ENCODE measurements at places on chromosomes 6 and 20.

- no peak for DNase-seq
These were observed 15.2 kb downstream of the NKX2-2 start for GRCh38 chr20:21498635-21499034.

DNA sequence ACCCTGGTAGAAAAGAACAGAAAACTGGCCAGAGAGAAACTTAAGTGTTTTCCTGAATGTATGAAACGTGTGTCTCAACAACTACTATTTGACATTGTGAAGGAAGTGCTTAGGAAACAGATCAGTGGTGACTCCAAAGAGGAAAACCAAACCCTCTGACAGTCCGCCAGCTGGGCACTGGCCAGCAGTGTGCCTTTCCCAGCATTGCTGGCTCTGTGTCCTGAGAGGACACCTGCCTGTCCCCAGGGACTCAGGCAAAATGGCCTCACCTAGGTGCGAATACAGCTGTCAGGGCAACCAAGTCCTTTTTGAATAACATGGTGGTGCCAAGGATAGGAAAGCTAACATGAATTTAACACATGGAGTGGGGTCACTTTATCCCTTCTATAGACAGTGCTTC, 72.5 kb downstream of the NDUFAF5 start:
- DNase-seq = no peak

GRCh38 chr6:52958546-52959255, 36.4 kb downstream of the GSTA4 start:
- no peak for DNase-seq

DNA sequence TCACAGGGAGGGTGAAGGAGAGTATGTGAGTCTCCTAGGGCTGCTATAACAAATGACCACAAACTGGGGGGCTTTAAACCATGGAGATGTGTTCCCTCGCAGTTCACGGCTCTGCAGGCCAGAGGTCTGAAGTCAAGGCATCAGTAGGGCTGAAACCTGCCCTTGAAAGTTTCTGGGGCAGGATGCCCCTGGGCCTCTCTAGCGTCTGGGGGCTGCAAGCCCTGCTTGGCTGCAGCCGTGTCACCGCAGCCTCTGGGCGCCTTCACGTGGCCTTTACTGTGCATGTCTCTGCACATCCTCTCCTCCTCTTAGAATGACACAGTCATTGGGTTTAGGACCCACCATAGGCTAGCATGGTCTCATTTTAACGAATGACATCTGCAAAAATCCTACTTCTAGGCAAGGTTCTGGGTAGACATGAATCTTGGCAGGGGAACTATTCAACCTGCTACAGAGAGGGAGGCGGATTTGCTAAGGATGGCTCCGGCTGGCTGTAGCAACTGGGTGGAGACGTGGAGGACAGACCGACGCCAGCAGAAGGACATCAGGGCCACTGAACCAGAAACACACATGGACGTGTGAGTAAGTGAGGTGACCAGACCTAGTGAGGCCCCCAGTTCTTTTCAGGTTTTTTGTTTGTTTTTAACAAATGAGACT, 58.6 kb downstream of the PHACTR3 start:
- DNase-seq = no peak

- peak; percentile 58 for DNase-seq
These were observed 659 bp downstream of the MCUR1 start for GRCh38 chr6:13813621-13814175.

GRCh38 chr20:44646641-44647274, 4.7 kb downstream of the ADA start:
- DNase-seq = peak; percentile 74

DNA sequence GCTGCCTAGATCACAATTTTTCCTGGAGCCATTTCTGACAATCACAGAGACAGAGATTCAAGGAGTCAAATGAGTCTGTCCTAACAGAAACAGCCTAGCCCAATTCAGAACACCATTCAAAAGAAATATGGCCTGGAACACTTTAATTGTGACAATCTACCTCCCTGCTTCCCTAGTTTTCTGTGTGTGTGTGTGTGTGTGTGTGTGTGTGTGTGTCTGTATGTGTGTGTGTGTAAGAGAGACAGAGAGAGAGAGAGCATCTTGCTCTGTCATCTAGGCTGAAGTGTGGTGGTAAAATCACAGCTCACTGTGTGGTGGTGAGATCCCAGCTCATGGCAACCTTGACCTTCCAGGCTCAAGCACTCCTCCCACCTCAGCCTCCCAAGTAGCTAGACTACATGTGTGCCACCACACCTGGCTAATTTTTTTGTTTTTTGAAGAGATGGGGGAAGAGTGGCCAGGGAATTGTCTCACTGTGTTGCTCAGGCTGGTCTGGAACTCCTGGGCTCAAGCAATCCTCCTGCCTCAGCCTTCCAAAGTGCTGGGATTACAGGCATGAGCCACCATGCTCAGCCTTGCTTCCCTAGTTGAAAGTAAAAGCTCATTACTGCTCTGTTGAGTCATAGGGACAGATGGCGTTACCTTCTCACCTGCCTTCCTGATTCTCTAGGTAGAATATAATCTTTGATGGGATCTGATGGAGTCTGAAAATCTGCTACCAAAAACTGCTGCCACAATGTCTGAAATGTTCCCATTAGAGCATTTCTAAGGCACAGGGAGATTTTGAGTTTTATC, 89.6 kb upstream of the BEND6 start:
- DNase-seq = no peak
